ENCODE measurements at places on chromosomes 5 and 9.

DNA sequence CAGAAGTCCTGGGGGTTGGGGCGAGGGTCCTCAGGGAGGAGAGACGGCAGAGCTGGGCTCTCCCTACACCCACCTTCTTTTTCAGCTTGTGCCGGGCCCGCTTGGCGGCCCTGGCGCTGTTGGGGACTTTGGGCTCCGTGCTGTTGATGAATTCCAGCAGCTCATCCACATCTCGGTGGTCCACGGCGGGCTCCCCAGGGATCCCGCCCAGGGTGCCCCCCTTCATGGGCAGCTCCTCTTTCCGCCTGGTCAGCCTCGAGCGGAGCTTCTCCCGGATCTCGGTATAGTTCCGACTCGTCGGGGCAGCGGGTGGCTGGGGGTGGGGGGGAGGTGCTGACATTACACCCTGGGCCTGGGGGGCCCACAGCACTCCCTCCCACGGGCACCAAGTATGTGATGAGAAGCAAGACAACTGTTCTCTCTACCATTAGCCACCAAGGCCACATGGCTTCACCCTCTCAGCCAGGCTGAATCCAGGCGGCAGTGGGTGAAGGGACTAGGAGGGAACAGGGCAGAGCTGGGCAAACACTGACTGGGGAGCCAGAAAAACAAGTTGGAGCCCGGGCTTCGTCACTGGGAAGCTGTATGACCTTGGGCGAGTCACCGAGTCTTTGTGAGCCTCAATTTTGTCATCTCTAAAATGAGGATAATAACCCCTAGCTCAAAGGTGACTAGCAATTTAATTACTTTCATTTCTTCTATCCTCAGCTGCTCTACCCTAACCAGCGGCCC lies 14.6 kb upstream of the DDX41 start:
- no peak for DNase-seq

GRCh38 chr9:81321551-81321950 lies 367.8 kb downstream of the TLE1 start:
- DNase-seq, result no peak

DNA sequence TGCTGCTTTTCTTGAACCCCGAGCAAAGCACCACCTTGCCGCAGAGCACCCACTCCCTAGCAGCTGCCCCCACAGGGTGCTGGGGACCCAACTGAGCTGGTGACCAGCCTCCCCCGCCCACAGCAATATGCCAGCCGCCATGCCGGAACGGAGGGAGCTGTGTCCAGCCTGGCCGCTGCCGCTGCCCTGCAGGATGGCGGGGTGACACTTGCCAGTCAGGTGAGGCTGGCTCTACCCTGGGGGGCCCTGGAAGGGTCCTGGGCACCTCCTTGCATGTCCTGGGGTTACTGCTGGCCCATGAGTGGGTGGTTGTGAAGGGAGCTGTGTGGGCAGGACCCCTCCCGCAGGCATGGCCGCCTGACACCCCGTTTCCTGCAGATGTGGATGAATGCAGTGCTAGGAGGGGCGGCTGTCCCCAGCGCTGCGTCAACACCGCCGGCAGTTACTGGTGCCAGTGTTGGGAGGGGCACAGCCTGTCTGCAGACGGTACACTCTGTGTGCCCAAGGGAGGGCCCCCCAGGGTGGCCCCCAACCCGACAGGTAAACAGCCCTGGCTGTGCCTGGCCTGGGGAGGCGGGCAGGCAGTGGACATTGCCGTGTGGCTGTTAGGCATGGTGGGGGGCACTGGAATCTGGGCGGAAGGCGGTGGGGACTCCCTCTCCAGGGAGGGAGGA lies 7.2 kb downstream of the EGFL7 start:
- no peak for DNase-seq

GRCh38 chr5:95424016-95424415 lies 32.9 kb downstream of the FAM81B start:
- no peak for DNase-seq

GRCh38 chr9:14945351-14945750 lies 35.1 kb upstream of the FREM1 start:
- DNase-seq, result no peak

- DNase-seq, result no peak
Measured at GRCh38 chr5:74258314-74258665, 382.2 kb downstream of the ENC1 start.

GRCh38 chr9:84151236-84151635 lies 170.6 kb downstream of the RMI1 start:
- DNase-seq, result no peak

Data from stimulated activated CD8-positive, alpha-beta memory T cell treated with anti-CD3 and anti-CD28 coated beads, Interleukin-4, amount 100 ng/mL, for 1 hour (primary cell).